SHP77 (cell line): ENCODE measurements at places on chromosomes 5 and 9.

DNA sequence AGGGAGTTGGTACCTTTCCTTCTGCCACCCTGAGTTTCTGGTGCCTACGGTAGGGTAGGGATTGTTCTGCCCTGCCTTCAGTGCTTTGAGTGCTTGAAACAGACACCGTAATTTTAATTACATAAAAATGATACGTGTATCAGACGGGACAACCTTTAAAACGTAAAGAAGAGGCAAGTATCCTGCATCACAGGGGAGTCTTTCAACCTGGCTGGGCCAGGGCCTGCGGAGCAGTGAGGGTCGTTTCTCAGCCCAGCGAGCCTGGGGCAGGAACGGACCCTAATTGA lies 483 bp upstream of the DAB2IP start:
- DNase-seq: no peak

DNA sequence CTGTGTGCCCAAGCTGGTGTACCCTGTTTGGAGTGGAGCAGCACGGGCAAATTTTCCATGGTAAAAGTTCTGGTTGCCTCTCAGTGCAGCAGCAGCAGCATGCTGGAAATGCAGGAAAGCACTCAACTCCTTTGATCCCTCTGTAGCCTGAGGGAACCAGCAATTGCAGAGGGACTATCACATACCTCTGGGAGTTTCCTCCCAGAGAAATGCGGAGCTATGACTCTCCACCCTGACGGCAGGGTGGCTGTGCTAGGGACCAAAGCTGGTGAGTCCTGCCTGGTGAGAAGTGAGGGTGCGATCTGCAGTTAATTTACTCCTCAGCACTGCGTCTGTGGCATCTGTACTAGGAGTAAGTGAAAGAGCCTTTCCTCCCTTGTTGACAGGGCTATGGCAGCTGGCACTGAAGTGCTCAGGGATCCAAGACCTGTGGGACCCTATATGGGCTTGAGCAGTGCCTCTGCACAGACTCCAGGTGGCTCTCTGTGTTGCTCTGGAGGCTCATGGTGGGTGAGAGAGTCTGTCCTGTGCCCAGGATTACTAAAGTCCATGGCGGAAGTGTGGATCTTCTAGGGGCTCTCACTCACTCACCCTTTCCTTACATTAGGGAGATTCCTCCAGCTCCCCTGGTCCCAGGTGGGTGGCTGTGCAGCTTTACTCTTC lies 601.2 kb upstream of the TYRP1 start:
- no peak for DNase-seq

DNA sequence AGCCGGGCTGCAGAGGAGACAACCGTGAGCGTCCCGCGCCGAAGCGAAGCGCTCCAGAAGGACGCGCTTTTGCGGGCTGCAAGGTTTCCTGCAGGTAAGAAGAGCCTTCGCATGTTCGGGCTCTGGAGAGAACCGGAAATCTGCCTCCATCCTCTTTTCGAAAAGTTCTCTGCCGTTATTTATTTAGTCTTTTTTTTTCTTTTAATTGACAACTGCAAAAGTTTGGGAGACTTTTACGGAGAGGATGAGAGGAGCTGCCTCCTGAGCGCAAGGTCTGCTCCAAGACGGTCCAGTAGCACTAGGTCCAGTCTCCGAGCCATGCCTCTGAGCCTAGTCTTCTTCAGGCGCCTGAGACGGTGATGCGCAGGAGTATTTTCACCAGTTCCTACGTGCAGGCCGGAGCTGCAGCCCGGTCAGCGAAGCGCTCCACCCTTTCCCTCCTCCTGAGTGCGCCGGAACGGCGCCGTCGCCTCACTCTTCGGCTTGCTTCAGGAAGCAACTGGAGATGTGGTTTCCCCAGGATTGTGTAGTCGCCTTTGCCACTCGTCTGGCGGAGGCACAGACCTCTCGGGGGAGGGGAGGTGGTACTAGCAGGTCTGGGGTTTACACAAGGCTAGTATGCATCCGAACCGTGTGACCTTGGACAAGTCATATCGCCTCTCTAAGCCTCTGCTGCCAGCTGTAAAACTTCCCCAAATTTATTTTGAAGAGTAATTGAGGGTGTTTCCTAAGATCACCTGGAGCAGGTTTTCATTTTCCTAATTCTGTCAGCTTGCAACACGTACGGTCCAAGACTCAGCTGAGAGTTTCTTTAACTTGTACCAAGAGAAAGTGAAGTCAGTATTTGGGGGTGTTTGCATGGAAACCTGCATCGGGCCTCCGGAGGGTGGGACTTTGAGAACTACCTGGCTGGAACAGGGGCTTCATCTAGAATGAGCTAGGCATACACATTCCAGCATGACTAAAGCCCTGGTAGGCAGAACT lies 4.5 kb downstream of the POU4F3 start:
- DNase-seq: no peak

- DNase-seq: no peak
These were observed 15.0 kb upstream of the PIP5K1B start for GRCh38 chr9:68690088-68690487.

GRCh38 chr5:456351-457194 lies 13.6 kb downstream of the EXOC3 start:
- no peak for DNase-seq

- DNase-seq: no peak
These were observed 718.1 kb upstream of the CDH6 start for GRCh38 chr5:30475429-30475828.

- no peak for DNase-seq
These were observed 18.6 kb upstream of the RECK start for GRCh38 chr9:36018129-36018528.

GRCh38 chr9:109717342-109717741 lies 62.7 kb upstream of the PALM2AKAP2 start:
- no peak for DNase-seq

DNA sequence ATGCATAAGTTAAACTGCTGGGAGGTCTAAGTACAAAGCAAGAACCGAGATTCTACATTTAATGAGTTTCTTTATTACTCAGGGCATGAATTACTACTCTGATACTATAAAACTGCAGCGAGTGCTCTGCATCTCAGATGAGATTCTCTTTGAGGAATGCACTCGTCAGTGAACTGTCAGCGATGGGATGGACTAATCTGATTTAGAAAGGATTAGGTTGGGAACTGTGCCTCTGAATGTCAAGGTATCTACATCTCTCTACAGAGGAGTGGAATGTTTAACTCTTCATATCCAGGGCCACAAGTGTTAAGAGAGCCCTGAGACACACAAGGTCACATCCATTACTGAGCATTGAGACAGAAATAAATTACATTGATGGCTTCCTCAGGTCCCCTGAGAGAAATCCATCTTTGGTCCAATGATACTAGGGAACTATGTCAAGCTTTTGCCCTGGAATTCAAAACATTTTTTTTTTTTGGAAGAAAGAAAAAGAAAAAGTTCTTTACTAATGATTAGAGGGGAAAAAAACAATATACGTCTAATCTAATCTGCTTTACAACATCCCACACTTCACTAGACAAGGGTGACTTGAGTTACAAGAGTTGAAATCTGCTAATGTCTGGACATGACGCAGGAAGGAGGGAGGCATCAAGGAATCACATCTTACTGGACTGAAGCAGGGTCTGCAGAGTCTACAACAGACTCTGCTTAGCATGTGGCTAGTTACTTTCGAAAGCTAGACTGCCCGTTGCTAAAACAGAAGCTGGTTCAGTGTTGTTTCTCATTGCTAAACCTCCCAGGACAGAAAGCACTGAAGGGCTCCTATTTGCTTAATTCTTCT lies 270.0 kb upstream of the TLE4 start:
- no peak for DNase-seq

- no peak for DNase-seq
These were observed 2.4 kb upstream of the PLEKHG4B start for GRCh38 chr5:89337-90286.

DNA sequence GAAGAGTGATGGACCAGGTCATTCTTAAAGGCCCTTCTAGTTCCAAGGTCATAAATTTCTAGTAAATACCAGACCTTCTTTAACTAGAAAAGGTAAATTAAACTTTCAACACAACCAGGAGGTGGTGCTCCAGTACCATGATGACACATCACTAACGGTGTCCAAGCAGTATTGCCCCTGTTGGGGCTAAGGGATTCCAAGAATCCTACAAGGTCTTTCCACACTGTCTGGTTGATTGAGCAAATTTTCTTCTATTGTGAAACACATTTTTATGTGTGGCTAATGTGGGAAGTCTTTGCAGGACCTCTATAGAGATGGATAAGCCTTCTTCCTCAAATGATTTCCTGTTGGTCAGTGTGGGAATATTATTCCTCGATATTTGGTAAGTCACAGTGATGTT lies 459.6 kb upstream of the PAPPA start:
- peak; percentile 1 for DNase-seq

DNA sequence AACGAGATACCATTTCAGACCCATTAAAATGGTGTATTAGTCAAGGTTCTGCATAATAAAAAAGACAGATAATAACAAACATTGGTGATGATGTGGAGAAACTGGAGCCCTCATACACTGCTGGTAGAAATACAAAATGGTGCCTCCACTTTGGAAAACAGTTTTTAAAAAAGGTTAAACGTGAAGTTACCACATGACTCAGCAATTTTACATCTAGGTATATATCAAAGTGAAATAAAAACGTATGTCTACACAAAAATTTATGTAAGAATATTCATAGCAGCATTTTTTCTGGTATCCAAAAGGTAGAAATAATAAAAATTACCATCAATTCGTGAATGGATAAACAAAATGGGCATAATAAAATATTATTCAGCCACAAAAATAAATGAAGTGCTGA lies 519.8 kb downstream of the TLE4 start:
- no peak for DNase-seq

DNA sequence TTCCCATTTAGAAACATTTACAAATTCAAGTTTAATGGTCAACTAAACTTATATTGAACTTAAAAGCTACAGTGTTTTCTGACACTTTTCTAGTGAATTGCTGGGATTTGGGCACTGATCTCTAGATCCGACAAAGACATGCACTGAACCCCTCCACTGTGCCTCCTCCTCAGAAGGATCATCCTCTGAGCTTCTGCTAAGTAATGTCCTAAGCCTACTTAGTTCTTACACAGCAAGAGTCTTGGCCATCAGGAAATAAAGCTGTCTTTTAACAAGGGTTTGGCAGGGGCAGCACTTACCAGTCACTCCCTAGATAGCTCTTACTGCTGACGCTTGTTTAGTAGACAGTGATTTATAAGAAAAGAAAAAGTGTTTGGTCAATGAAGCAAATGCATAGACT lies 50.5 kb downstream of the FAM81B start:
- no peak for DNase-seq

DNA sequence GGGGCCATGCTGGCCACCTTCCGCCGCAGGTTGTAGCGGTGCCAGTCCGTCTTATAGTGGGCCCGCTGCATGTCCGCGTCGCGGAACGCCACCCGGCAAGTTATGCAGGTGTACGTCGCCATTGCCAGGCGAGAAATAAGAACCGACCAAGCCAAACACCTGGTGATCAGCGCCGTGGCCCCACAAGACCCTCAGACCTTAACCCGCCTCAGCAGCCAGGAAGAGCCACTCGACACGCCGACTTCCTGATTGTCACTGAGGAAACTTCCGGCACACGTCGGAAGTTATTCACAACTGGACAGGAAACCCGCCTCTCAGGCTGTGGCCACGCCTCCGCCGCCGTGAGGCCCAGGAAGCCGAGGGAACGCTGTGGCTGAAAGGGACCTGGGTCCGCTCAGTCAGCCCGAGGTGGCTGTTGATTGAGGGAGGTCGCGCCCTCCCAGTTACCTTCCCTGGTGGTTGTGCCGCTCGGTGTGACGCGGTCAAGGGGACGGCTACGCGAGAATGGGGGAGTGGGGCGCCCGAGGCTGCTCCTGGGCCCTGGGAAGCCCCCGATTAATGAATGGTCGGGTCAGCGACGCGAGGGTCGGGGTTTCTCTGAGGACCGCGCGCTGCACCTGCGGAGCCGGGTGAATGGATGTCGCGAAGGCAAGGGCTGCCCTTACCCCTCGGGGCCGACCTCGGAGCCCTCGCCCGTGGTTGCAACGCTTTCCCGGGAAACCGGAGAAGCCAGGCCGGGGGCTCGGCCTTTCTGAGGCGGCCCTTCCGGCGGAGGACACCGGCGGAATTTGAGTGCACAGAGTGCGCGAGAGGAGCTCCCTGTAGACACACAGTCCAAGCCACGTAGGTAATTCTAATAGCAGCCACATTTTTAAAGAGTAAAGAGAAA lies at the start of gene ZNF622:
TSS of gene ZNF622 (minus strand) at position 257 of the 889 bp plus-strand sequence. CDS start at position 122, 135 bp downstream.
- DNase-seq: peak; percentile 99

GRCh38 chr9:69174616-69175463 lies 763 bp downstream of the TJP2 start:
- DNase-seq: no peak

- DNase-seq: no peak
These were observed 30.6 kb downstream of the MAP1B start for GRCh38 chr5:72137826-72138409.

DNA sequence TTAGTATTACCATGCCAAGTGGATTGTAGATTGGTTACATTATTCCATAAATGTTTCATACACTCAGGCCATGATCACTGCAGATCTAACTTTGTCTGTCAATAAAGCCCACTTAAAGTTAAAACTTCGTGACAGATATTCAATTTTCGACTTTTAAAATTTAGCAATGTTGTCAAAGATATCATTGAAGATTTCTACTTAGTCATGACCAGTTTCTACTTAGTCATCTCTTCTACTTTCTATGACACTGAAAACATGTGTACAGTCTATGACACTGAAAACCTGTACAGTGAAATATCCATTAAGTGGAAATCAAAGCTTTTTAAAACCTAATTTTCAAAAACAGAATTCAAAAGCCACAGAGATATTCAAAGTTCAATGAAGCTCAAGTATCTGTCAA lies 258.2 kb downstream of the MCTP1 start:
- DNase-seq: no peak

DNA sequence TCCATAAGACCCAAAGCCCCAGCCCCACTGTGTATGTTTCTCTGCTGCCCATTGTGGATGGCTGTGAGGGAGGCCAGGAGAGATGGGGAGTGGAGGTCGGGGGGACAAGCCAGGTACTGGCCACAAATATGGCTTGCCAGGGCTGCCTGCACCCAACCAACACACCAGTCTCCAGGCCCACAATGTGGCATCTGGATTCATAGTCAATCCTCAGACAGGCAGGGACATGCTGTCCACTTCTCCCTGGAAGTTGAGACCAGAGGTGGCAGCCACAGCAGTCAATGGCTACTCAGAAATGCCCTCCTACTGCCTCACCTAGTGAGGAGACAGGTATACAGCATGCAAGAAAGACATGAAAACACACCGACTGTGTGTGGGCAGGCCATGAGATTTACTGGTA lies 61.2 kb upstream of the SLC25A51 start:
- no peak for DNase-seq

- DNase-seq: no peak
These were observed 24.1 kb upstream of the GNA14 start for GRCh38 chr9:77672183-77672582.

GRCh38 chr9:83670381-83670780 lies 37.4 kb downstream of the UBQLN1 start:
- no peak for DNase-seq
